ENCODE measurements at places on chromosomes 1 and 21. TPM values are rescaled to one million over a fixed set of nuclear protein-coding genes. Genes with fewer than 3 reads are reported as not detected.

GRCh38 chr1:164466001-164466421 lies 93.0 kb upstream of the PBX1 start:
- no peaks in the 10 kb centered on the region for H3K36me3 ChIP-seq
- no peak overlapping the region for H3K4me3 ChIP-seq
- no peak for DNase-seq
- H3K27ac ChIP-seq: no peak overlapping the region
- H3K4me1 ChIP-seq: no peaks in the 10 kb centered on the region

DNA sequence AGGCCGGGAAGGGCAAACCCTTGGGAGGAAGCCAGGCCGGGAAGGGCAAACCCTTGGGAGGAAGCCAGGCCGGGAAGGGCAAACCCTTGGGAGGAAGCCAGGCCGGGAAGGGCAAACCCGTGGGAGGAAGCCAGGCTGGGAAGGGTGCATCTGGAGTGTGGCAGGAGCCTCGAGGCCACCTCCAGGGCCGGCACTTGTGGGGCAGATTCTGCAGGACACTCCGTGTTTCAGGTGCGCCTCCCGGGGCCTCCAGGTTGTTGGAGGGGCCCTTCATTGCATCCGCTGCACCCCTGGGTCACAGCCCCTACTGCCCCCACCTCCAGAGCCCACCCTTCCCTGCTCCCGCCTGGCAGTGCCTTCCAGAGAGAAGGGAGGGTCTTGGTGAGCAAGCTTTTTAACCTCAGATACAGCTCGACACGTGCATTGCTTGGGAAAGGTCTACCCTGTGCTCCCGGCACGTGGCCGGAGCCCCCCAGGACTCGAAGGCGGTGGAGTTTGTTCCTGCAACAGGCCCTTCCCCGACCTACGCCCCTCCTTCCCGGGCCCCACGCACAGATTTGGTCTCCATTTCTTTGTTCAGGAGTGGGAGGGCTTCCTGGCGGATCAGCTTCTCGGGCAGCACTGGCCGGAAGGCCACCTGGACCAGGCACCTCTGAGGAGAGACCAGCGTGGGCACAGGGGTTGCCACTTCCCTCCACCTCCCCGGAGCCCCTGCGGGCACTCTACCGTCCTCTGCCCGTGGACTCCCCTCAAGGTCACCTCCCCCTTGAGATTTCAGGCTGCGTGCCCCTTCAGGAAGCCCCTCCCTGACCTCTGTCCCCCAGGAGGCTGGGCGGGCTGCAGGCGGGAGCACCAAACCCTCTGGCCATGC lies 9.4 kb upstream of the TMEM52 start:
- no peak for DNase-seq
- no peaks in the 10 kb centered on the region for H3K36me3 ChIP-seq
- H3K4me3 ChIP-seq: no peak overlapping the region
- no peaks in the 10 kb centered on the region for H3K4me1 ChIP-seq
- peaks cover 45% of the 10 kb centered on the region for H3K27me3 ChIP-seq

- no peak for DNase-seq
- H3K36me3 ChIP-seq: no peaks in the 10 kb centered on the region
- H3K4me1 ChIP-seq: no peaks in the 10 kb centered on the region
- no peak overlapping the region for H3K4me3 ChIP-seq
Observed at GRCh38 chr21:39115576-39116235, 67.5 kb downstream of the PSMG1 start.

DNA sequence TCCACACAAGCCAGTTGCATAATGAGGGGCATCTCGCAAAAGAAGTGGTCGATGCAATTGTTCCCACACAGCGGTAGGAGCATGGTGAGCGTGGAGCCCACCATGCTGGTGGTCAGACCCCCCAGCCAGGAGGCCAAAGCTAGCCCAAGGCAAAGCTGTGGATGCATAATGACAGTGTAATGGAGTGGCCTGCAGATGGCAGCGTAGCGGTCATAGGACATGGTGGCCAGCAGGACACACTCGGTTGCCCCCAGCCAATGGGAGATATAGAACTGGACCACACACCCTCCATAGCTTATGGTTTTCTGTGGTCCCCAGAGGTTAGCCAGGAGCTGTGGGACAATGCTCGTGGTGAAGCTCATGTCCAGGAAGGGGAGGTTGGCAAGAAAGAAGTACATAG lies 4.3 kb downstream of the OR2C3 start:
- H3K4me1 ChIP-seq: no peaks in the 10 kb centered on the region
- H3K27me3 ChIP-seq: no peaks in the 10 kb centered on the region
- no peaks in the 10 kb centered on the region for H3K36me3 ChIP-seq
- no peak for DNase-seq

DNA sequence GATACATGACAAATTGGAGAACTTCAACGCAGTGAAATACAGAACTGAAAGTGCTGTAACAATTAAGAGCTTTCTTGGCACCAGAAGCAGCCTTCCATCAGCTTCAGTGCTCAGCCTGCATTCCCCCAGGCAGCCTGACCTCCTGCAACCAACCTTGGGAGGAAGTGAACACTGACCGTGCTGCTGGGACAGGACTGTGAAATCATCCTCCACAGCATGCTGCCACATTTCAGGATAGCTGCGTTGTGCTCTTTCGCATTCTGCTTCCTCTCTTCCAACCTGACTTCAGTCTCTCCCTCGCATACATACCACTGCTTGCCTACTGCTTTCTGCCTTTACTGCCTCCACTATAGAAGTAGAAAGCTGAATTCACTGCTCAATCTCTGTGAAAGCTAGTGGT lies 388.6 kb downstream of the RWDD3 start:
- H3K4me3 ChIP-seq: no peak overlapping the region
- no peak for DNase-seq
- no peaks in the 10 kb centered on the region for H3K4me1 ChIP-seq
- no peak overlapping the region for H3K27ac ChIP-seq
- H3K36me3 ChIP-seq: no peaks in the 10 kb centered on the region
- no peaks in the 10 kb centered on the region for H3K27me3 ChIP-seq

DNA sequence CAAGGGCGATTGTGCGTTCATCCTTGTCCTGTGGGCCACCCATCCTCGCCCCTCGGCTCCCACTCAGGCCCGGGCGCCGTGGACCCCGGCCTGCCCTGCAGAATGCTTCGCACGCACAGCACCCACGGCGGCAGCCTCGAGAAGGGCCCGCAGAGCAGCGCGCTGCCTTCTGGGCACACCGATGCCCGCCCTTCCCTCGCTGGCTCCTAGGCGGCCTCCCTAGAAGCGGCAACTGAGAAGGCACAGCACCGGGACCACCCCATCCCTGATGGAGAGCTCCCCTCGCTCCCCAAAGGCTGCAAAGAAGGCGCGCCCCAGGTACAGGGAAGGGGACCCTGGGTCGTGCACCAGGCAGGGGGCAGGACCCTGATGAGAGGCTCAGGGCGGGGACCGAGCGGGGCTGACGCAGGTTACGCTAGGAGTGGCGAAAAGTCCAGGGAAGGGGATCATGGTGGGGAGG lies 971 bp downstream of the CAPZB start:
- peak overlapping the region; percentile 95 for H3K4me3 ChIP-seq
- H3K27ac ChIP-seq: peak overlapping the region; percentile 83
- DNase-seq: no peak

DNA sequence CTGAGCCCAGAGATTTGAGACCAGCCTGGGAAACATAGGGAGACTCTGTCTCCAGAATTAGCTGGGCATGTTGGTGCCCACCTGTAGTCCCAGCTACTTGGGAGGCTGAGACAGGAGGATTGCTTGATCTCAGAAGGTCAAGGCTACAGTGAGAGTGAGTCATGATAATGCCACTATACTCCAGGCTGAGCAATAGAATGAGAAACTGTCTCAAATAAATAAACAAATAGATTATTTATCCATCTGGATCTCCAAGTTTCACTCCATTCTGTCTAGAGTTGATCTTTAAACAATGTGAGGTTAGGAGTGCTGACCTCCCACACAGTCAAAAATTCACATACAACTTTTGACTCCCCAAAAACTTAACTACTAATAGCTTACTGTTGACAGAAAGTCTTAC lies 106.8 kb upstream of the PALMD start:
- DNase-seq: no peak
- peaks cover 3% of the 10 kb centered on the region for H3K4me1 ChIP-seq
- H3K27me3 ChIP-seq: no peaks in the 10 kb centered on the region
- no peaks in the 10 kb centered on the region for H3K36me3 ChIP-seq

The PPIAL4G gene
- polyA plus RNA-seq: not detected

Measured in keratinocyte (primary cell).